ENCODE measurements at places on chromosomes 7 and 10.

DNA sequence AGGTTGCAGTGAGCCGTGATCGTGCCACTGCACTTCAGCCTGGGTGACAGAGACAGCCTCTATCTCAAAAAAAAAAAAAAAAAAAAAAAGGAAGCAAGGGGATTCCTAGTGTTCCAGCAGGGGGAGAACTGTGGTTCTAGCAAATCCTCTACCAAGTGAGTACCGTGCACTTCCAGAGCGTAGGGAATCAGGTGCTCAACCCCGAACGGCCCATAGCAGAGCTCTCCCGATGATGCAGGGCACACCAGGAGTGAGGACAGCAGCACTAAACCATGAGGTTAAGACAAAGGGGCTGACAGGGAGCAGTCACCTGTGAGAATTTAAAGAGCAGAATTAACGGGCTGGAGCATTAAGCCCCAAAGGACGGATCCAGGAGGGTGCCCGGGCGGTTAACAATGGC lies 173.6 kb downstream of the PTPRN2 start:
- peak; percentile 45 for DNase-seq

DNA sequence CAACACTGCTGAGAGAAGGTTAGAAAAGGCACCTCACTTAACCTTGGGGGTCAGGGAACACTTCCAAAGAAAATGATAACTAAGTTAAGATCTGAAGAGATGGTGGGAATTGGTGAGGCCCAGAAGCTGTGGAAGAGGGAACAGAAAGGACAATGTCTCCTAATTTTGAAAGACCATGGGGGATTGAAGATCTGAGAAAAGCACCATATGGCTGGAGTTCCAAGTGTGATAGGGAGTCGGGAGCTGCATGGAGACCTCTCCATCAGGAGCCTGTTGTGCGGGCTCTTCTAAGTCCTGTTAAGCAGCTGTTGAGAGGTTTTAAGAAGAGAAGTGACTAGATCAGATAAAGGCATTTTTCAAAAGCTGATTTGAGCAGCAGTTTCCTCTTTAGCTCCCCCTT lies 254.3 kb downstream of the CDK14 start:
- DNase-seq, result no peak

DNA sequence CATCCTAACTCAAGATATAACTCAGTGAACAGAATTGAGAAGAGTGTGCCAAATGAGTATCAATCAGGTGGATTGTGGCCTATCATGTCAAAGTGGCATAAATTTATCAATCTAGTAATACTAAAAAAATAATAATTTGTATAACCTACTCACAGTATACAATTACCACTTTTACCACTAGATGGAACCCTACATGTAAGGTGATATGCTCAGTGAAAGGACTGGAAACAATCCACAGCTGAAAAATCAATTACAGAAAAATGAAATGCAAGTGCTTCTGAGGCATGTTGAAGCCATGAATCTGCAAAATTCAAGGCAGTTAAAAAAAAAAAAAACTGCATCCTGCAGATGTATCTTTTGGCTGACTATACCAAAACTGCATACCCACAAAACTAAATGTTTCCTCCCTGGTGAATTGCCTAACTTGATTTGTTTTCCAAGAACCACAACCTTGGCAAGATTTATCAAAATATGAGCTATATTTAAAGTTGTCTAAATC lies 13.9 kb downstream of the ARHGAP19 start:
- DNase-seq, result no peak

DNA sequence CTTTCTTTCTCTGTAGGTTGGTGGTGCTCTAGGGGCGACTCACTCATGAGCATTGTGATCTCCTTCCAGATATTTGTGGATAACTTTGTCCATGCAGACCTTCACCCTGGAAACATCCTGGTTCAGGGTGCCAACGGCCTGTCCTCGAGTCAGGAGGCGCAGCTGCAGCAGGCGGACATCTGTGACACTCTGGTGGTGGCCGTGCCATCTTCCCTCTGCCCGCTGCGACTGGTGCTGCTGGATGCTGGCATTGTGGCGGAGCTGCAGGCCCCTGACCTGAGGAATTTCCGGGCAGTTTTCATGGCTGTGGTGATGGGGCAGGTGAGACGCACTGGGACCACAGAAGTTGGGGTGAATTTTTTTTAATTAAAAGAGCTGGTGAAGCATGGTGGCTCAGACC lies 9.6 kb upstream of the NDUFB2 start:
- peak; percentile 71 for DNase-seq

- no peak for DNase-seq
Observed at GRCh38 chr10:114262496-114262895, 23.4 kb downstream of the VWA2 start.

- DNase-seq, result no peak
Observed at GRCh38 chr10:45419676-45420025, 45.6 kb downstream of the ALOX5 start.

- DNase-seq, result peak; percentile 67
Observed at GRCh38 chr7:128904381-128905197, 5.9 kb downstream of the KCP start.

GRCh38 chr7:80950550-80950967 lies 31.7 kb upstream of the SEMA3C start:
- DNase-seq, result no peak
